ENCODE measurements at places on chromosomes 2 and 18.

DNA sequence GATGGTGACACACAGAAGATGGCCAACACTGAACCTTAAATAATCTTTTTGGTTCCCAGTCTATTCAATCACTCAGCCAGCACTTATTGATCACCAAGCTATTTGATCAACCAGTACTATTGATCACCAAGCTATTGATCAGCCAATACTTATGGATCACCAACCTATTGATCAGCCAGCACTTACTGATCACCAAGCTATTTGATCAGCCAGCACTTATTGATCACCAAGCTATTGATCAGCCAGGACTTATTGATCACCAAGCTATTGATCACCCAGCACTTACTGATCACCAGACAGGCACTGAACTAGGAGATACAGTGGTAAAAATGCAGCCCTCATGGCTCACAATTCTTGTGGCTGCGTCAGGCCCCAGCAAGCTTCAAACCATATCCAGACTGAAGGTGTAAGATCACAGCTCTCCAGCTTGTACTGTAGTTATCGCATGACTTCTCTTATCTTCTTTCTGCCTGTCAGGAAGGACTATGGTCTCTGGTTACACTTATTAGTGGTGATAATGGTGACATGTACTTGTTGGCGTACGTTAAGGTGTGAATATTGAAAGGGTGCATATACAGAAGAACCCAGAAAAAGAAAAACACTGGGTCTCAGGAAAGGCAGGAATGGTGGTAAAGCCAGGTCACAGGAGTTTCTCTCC is 18.4 kb upstream of the B3GNT2 start:
- DNase-seq = no peak

GRCh38 chr2:111883661-111884591 is at the start of gene ANAPC1:
TSS of gene ANAPC1 (minus strand) at chr2:111884193. CDS start at chr2:111880825, 3,368 bp downstream.
- DNase-seq = peak; percentile 74

- DNase-seq = no peak
Measured at GRCh38 chr2:182280118-182280517, 146.7 kb downstream of the PDE1A start.

GRCh38 chr2:198615972-198616371 is 811.6 kb downstream of the PLCL1 start:
- no peak for DNase-seq

GRCh38 chr2:42909966-42910365 is 117.6 kb upstream of the HAAO start:
- DNase-seq = no peak

DNA sequence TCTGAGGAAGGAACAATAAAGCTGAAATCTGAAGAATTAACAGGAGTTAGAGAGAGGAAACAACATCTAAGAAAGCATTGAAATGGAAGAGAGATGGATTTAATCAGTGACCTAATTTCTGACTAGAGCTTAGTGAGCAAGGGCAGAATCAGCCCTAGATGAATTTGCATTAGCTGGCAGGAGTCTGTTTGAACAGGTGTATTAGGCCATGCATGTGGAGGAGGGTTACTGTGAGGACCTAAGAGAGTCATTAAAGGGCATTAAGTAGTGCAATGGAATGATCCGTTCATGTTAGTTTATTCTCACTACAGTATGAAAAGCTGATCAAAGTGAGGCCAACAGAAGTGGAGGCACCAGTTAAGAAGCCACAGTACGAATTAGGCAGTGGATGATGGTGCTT is 285.3 kb downstream of the GRB14 start:
- DNase-seq = no peak

- DNase-seq = no peak
Measured at GRCh38 chr2:72235497-72236415, 88.1 kb upstream of the CYP26B1 start.

GRCh38 chr2:202574541-202574940 is 60.2 kb upstream of the FAM117B start:
- no peak for DNase-seq

DNA sequence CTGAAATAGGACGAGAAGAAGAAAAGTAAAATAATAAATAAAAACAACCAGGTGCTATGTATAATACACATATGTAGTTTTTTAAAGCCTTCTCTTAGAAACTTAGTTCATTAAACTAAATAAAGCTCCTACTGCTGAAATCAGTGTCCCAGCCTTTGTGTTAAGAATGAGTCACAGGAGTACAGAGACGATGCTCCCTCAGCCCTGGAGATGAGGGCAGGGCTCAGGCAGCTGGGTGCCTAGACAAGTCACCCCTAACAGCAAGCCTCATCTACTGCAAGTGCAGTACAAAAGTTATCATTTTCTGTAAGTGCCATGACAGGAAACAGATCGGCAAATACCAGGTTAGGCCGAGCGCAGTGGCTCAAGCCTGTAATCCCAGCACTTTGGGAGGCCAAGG is 18.2 kb downstream of the KIDINS220 start:
- no peak for DNase-seq

- DNase-seq = no peak
Measured at GRCh38 chr2:45904946-45905631, 253.6 kb downstream of the PRKCE start.

DNA sequence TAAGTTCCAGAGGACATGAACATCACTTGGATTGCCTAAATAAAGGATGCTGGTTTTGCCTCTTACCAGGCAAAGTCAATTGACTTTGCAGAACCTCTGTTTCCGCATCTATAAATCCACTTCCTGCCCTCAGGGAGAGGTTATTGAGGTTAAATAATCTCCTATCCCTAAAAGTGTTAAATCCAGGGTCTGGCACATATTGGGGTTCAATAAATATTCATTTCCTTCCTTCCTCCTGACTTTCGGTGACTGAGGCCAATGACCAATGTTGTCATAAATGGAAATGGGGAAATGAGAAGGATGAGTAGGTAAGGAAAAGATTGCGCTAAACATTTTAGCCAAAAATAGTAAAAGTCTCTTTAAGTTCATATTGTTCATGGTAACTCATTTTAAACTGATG is 16.0 kb downstream of the BCL2 start:
- no peak for DNase-seq

- DNase-seq = no peak
Measured at GRCh38 chr2:36459725-36460137, 104.2 kb downstream of the CRIM1 start.

- DNase-seq = no peak
Measured at GRCh38 chr18:79764131-79764530, 33.6 kb upstream of the KCNG2 start.

DNA sequence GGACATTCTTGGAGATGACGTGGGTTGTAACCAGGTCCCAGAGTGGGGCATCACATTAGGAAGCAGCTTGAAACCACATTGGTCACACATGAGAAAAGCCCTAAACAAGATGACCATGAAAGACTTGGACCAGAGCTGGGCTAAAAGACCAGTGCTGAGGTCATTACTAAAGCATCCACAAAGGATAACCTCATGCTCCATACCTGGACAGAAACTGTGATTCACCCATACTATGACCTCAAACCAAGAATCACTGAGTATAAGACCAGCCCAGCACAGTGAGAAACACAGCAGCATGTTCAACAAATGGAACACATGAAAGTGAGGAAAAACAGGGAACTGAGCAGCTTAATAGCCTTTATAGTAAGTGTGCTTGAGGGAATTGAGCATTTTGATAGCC is 635.5 kb upstream of the NETO1 start:
- DNase-seq = no peak

DNA sequence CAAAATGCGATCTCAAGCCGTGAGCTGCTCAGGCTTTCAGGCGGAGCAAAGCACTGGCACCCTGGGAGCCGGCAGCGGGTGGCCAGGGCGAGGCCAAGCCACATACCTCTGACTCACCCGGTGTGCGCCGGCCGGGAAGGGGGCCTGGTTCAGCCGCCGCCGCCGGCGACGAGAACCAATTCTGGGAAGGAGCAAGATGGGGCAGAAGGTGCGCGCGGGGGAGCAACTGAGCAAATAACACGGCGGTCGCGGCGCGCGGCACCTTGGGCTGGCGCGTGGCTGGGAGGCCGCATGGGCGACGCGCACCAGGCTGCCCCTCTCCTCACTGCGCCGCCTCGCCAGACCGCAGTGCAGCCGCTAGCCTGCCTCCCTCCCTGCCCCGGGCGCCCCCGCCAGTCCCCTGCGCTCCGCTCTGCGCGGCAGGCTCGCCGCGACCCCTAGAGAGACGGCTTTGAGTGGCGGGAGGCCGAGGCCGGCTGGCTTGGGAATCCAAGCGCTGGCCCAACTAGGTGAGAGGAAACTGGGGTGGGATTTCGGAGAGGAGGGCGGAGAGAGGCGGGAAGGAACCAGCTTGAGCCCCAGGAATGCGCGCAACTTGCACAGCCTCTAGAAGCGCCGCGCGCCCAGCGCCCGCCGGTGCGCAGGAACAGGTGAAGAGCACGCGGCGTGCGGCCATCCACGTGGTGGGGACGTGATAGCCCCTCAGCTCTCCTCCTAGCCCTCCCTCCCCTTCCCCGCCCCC is 3.2 kb downstream of the NRP2 start:
- no peak for DNase-seq

- no peak for DNase-seq
Measured at GRCh38 chr2:145206496-145207281, 686.8 kb upstream of the ZEB2 start.

- DNase-seq = no peak
Measured at GRCh38 chr2:42764901-42765300, 966 bp upstream of the OXER1 start.

DNA sequence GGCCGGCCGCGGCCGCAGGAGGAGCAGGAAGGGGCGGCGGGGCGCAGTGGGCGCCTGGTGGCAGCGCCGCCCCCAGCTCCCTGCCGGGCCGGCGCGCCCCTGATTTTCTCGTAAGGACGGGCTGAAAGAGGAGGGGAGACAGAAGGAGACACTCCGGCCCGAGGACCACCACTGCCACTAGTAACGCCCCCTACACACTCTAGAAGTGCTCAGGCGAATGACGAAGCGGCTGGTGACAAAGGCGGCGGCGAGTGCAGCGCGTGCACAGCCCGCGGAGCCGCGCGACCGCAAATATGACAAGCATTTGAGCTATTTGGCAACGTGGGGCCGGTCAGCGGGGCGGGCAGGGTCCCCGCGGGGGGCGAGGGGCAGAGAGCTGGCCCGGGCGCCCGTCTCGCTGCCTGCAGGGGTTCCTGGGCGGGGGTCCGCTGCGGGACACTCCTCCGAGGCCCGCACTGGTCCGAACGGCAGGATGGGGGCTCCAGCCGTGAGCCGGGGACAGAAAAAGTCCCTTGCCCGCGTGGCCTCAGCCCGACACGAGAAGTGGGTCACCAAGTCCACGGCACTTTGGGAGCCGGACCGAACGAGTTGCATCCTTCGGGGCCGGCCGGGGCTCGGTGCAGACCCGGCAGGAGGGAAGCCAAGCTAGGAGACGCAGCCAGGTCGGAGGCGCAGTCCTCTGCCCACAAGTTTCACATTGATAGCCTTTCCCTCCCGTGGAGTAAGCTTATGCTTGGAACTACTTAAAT is 524 bp upstream of the SERTAD2 start:
- no peak for DNase-seq

DNA sequence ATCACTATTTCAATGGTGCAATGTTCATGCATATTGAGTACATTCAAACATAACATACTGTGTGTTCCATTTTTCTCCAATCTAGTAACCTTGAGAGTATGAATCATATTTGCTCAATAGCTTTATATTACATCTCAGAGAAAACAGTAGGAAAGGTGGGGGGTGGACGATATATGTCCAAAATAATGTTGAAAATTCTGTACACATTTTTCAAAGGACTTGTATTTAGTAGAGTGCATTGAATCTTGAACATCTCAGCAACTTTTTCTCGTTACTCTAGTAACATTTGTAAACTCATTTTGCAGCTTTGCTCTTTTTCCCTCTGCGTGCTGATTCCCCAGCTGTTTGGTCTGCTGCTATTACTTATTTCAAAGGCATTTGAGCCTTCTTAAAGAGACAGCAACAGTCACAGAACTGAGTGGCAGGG is 1487.0 kb downstream of the LRP1B start:
- no peak for DNase-seq

DNA sequence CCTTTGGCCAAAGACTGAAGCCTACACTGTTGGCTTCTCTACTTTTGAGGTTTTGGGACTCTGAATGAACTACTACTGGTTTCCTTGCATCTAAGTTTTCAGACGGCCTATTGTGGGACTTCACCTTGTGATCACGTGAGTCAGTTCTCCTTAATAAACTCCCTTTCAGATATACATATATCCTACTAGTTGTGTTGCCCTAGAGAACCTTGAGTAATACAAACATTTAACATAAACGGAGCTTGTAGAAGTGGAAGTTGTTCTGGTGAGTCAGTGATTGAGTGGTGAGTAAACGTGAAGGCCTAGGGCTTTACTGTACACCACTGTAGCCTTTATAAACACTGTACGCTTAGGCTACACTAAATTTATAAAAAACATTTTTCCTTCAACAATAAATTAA is 107.2 kb upstream of the CDH2 start:
- DNase-seq = no peak

GRCh38 chr2:134009440-134009839 is 244.4 kb upstream of the MGAT5 start:
- DNase-seq = no peak
